CD4-positive, alpha-beta T cell treated with Interleukin-12 subunit alpha and Interleukin-12 subunit beta, for 1 hour (primary cell): ENCODE measurements at places on chromosomes 4 and X.
A peak's percentile ranks its signal among the peaks of the same experiment; 100 is the strongest.

DNA sequence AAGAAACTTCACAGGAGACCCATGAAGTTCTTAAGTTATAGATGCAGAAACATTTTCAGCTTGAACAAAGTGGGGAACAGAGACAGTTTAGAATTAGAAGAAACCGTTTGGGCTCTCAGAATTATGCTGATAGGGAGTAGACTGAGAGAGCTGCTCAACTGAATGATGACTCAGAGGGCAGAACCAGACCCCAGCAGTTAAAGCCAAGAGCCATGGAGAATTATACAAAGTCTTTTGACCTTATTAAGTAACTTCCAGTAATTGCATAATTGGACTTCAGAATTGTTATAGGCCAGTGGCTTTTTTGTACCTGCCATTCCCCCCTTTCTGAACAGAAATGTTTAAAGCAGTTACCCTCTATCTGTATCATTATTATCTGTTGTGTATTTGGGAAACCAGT lies 642.1 kb downstream of the CCSER1 start:
- no peak for DNase-seq

- DNase-seq = no peak
These were observed 532.8 kb downstream of the IL15 start for GRCh38 chr4:142169216-142169615.

GRCh38 chr4:153931804-153932203 lies 142.9 kb upstream of the SFRP2 start:
- no peak for DNase-seq

DNA sequence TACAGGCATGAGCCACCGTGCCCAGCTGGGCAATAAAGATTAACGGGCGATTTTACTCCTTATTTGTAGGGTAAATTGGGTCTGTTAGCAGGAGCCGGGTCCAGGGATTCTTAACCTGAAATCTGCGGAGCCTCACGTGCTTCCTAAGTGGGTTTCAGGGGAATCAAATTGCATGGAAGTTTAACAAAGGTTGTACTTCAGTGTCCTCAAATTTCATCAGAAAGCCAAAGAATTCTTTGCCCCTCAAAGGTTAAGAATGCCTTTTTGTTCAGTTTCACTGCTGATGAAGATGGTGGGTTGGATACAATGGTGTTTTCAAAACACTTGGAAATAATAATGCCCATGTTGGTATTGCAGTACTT lies 67.9 kb downstream of the AFF1 start:
- DNase-seq = no peak

- no peak for DNase-seq
These were observed 35.7 kb upstream of the GABRQ start for GRCh38 chrX:152601848-152602616.

GRCh38 chrX:133640161-133641015 lies 225.1 kb upstream of the GPC4 start:
- DNase-seq = no peak

DNA sequence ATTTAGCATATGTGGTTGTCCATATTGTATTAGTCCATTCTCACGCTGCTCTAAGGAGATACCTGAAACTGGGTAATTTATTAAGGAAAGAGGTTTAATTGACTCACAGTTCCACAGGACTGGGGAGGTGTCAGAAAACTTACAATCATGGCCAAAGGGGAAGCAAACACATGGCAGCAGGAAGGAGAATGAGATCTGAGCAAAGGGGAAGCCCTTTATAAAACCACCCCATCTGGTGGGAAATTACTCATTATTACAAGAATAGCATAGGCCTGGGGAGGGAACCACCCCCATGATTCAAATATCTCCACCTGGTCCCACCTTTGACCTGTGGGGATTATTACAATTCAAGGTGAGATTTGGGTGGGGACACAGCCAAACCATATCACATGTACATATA lies 122.6 kb upstream of the ANK2 start:
- no peak for DNase-seq

DNA sequence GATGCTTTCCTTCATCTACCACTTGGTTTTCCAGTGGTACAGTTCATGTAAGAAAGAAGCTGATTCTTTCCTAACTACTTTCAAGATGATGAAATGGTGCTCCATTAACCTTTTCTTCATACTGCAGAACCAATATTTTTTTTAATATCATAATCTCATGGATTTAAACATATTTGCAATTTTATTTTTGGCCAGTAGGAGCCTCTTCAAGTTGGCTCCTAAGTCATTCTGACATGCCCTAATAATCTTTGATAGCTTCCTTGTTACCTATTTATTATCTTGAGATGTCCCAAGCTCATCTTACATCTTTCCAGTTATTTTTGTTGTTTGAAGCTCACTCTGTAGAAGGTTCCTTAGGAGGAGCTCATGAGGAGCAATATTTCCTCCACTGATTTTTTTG lies 170.2 kb downstream of the APBB2 start:
- DNase-seq = no peak

- DNase-seq = no peak
These were observed 65.3 kb upstream of the DHRSX start for GRCh38 chrX:2566055-2566454.

GRCh38 chrX:14916017-14916674 lies 42.9 kb downstream of the MOSPD2 start:
- no peak for DNase-seq

DNA sequence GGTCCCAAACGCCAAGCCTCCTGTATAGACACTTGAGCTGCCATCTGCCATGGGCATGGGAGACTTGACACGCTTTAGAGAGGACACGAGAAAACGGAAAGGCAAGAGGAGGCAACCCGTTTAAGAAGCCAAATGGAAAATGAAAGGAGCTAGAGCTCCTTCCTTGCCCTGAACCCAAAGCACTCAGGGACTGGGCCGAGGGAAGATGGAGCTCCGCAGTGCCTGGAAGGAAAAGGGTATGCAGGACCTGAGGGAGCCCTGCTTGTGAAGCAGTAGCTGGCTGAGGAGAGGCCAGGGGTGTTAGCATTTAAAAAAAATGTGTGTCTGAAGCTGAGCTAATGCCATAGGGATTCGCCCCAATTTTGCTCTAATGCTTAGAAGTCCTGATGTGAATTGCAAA lies 15.1 kb downstream of the MCF2 start:
- no peak for DNase-seq

- DNase-seq = no peak
These were observed 5.5 kb downstream of the L1CAM start for GRCh38 chrX:153880440-153880815.

- no peak for DNase-seq
These were observed 9.1 kb upstream of the CSN2 start for GRCh38 chr4:69974631-69975030.

DNA sequence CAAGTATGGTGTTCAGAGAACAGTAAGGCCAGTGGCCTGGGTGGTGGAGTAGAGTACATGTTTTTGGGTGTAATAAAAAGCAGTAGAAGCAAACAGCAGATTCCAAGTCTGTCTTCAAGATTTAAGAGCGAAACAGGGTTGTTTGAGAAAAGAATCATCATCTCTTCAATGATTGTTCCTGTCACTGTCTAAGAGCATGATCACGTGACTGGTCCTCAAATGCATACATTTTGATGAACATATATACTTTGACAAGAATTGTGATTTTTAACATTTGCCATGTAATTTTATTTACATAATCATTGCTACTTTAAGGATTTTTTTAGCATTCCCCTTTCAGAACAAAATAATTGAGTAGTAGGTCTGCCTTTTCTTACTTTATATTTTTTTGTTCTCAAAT lies 252.6 kb upstream of the GPR101 start:
- no peak for DNase-seq

GRCh38 chrX:107556967-107557366 lies 71.3 kb upstream of the PRPS1 start:
- DNase-seq = no peak

- no peak for DNase-seq
These were observed 265.3 kb downstream of the ZNF674 start for GRCh38 chrX:46279925-46280313.

- DNase-seq = no peak
These were observed 211.6 kb downstream of the DCLK2 start for GRCh38 chr4:150289881-150290280.

GRCh38 chr4:120144634-120145033 lies 78.0 kb upstream of the MAD2L1 start:
- DNase-seq = no peak

- DNase-seq = no peak
These were observed 27.1 kb upstream of the SPANXN4 start for GRCh38 chrX:142998447-142999198.

DNA sequence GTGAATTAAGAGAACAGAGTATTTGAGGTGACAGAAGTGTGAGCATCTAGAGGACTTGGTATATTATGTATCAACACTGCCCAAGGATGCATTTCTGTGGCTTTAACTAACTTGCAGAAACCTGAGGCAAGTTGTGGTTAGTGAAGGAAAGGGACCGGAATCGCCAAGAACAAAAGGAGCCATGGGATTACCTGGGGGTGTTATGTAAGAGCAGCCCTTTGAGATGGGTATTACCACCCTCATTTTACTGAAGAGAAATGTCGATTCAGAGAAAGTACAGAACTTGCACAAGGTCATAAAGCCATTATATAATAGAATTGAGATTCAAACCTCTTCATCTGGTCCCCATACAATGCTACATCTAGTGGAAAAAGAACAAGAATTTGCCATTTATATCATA lies 14.3 kb downstream of the TENM3 start:
- no peak for DNase-seq

DNA sequence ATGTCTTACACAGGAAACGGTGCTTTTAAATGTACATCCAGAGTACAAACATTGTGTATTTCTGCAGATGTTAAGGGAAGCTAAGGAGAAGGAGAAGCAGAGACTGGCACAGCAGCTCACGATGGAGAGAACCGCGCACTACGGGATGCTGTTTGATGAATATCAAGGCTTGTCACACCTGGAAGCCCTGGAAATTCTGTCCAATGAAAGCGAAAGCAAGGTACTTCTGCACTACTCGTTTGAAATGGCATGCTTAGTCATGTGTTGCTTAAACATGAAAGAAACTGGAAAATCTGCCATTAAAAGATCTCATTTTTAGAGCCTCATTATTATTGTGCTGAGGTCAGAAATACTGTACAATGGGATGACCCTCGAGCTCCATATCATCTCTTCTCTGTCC lies 47.2 kb downstream of the FAM114A1 start:
- no peak for DNase-seq

GRCh38 chr4:105496899-105497298 lies 23.0 kb upstream of the PPA2 start:
- DNase-seq = no peak

DNA sequence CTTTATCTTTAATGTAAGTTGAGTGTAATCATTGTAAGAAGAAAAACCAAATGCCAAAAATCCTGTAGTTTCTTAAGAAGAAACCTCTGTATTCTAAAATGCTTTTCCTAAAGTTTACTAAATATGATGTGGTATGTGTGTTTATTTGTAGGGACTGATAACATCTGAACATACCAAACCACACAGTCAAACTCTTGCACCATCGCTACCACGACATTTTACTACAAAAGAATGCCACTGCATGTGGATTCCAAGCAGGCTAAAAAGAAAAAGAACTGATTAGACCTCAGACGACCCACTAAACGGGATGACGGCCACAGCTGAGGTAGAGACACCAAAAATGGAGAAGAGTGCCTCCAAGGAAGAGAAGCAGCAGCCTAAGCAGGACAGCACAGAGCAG lies 46.1 kb downstream of the LAS1L start:
- DNase-seq = no peak

- peak; percentile 85 for DNase-seq
These were observed 26.3 kb downstream of the RTL5 start for GRCh38 chrX:72105436-72105835.

GRCh38 chr4:23774909-23775308 lies 114.9 kb downstream of the PPARGC1A start:
- no peak for DNase-seq

DNA sequence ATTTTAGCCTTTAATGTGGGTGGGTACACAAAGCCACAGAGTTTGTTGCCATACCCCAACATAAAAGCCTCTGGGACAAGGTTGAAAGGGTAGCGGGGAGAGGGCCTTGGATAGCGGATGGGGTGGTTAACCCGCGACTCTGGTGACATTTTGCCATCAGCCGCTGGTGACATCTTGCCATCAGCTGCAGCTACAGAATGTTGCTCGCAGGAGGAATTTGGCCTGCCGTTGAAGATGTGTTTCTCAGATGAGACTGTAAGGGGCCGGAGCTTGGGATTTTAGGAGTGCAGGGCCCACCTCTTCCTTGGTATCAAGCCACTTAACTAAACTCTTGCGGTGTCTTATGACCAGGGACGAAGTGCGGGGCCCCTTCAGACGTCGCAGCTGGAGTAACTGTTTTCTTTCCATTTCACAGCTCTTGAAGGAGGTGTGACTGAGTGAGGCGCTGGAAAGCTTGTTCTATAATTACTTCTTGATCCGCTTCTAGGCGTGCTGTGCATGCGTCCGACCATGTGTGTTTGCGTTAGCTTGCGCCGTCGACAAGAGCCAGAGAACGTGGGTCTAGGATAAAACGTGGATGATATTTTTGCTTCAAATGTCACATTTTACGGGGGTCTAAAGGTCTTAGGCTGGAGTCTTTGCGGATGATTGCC lies 820 bp upstream of the RASL11B start:
- DNase-seq = no peak

- DNase-seq = no peak
These were observed 74.6 kb downstream of the DOCK11 start for GRCh38 chrX:118570209-118570608.

GRCh38 chrX:38318196-38318595 lies 9.1 kb downstream of the RPGR start:
- no peak for DNase-seq

GRCh38 chr4:113371111-113371510 lies 321.7 kb downstream of the ANK2 start:
- no peak for DNase-seq

- DNase-seq = no peak
These were observed 35.5 kb upstream of the ADH4 start for GRCh38 chr4:99179626-99180025.

DNA sequence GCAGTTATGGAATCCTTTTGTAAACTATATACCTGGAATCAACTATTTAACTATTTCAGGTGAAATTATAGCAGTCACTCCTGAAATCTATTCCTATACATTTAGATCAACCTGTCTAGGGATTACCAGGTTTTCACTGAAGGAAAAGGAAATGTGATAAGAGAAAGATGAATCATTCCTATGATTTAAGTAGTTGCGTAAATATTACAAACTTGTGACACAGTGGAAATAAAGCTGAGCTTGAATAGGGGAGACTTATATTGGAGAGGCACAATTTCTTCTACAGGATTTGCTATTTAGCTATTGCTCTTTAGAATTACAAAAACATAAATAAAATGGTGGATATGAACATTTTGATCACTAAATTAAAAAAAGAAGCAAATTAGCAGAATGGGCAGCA lies 284.1 kb upstream of the EPHA5 start:
- no peak for DNase-seq

DNA sequence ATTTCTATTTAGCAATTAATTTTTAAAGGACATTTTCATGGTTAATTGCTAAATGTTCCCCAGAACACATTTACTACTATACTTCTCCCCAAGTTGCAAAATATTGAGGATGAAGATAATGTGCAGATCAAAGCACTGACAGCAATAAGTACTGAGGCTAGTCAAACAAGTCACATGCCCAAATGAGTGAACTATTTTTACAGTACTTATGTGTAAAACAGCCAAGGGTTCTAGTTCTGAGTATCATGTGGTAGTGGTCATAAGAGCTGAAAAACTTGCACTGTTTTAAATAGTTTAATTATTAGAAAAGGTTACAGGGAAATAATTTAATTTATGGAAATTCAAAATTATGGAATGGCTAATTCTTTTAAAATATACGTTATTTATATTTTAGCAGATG lies 3.8 kb downstream of the GALNTL6 start:
- DNase-seq = no peak

- DNase-seq = no peak
These were observed 23.2 kb upstream of the AASDH start for GRCh38 chr4:56410247-56411062.
